ENCODE measurements at places on chromosomes 4 and X.

DNA sequence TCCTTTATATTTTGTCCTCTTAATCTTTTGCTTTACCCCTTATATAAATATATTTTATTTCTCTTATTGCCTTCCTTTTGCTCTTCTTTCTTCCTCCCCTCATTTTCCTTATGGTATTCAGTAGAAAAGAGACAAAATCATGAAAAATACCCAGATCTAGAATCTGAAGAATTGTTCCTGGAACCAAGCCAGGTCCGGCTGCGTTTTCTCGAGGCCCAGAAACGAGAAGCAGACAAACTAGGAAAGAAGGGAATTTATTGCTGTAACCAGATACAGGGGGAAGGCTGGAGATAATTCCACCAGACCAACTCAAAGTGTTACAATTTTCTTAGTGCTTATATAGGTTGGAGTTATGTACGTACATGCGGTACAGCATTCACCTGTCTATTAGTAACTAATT lies 328.7 kb downstream of the GABRG1 start:
- no peak for DNase-seq

GRCh38 chr4:40682290-40683101 lies 52.8 kb upstream of the RBM47 start:
- DNase-seq, result no peak

DNA sequence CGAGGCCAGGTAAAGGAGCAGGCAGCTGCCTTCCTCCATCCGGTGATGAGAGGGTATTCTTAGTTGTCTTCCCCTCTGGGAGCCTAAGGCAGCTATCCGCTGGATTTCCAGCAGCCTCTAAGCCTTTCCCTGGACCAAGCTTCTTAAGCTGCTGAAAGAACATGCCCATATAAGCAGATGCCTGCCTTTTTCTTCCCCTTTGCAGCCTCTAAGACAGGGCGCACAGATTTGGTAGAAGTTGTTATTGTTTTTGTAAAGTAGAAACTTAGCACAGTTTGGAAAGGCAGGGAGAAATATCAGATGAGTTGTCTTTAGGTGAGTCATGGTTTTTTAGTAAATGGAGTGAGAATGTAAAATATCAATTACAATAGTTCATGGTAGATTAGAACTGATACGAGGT lies 210.8 kb downstream of the ARHGAP10 start:
- DNase-seq, result no peak

DNA sequence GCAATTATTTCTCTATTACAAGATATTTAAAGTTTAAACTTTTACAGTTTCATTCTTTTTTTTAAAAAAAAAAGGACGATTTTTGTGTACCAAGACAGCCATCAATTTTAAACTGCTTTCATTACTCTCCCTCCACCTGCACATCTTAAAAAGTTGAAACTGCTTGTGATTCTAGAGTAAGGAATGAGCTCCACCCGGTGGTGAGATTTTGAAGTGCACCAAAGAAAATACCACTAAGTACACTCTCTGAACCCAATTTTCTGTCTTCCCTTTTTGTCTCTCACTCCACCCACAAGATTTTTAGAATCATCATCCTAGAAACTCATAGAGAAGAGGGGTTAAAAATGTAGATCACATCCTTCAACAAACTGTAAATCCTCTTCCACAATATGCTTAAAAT lies 91.3 kb upstream of the WDR44 start:
- no peak for DNase-seq

DNA sequence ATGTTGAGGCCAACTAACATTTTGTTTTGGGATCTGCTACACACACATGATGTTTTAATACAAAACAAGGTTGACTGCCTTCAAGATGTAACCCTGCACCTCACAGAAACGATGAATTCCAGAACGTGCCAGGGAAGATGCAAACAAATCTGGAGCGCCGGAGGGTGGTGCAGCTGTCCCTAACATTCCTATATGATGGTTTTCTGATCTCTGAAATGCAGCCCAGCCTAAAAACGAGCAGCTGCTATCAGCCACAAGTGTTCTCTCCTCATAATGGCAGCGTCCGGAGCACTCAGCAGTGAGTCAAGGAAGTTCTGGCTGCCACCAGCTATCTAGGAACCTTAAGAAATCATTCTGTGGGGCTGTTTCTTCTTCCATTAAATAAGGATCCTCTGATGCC lies 333.4 kb downstream of the NR3C2 start:
- DNase-seq, result no peak

- no peak for DNase-seq
These were observed 2.2 kb downstream of the MAMLD1 start for GRCh38 chrX:150365051-150365989.

- DNase-seq, result no peak
These were observed 264.6 kb upstream of the HAND2 start for GRCh38 chr4:173794662-173795061.

- DNase-seq, result no peak
These were observed 8.3 kb upstream of the HAND2 start for GRCh38 chr4:173538148-173538908.

GRCh38 chr4:147139455-147140198 lies 194.0 kb upstream of the TTC29 start:
- no peak for DNase-seq

DNA sequence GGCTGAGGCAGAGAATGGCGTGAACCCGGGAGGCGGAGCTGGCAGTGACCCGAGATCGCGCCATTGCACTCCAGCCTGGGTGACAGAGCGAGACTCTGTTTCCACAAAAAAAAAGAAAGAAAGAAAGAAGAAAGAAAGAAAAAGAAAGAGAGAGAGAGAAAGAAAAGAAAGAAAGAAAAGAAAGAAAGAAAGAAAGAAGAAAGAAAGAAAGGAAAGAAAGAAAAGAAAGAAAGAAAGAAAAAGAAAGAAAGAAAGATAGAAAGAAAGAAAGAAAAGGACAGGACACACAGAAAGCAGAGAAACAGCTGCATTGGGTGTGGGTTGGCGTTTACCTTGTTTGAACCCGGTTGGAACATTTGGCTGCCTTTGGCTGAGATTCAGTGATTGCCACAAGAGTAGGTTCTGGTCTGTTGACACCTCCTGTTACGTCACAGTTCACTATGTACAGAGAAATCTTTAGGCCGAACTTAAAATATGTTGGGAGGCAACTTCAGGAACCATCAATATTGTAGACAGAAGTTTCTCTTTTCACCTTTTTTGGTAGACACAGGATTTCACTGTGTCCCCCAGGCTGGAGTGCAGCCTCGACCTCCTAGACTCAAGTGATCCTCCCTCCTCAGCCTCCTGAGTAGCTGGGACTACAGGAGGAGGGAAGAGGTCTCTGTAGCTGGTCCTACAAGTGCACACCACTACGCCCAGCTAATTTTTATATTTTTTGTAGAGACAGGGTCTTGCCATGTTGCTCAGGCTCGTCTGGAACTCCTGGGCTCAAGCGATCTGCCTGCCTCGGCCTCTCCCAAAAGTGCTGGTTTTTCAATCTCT lies 16.3 kb upstream of the PLCXD1 start:
- no peak for DNase-seq

DNA sequence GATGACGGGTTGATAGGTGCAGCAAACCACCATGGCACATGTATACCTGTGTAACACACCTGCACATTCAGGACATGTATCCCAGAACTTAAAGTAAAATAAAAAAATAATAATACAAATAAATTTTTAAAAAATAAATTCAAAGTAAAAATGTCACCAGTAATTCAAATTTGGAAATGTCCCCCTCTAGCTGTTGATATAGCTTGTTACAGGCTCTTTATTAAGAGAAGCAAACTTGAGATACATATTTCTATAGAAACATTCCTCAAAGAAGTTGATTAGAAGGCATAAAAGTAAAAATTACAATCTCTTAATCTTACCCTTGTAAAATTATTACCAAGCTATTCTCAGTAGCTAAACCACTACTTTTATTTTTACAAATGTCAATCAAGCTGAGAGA lies 1397.0 kb downstream of the FAM133A start:
- DNase-seq, result no peak

DNA sequence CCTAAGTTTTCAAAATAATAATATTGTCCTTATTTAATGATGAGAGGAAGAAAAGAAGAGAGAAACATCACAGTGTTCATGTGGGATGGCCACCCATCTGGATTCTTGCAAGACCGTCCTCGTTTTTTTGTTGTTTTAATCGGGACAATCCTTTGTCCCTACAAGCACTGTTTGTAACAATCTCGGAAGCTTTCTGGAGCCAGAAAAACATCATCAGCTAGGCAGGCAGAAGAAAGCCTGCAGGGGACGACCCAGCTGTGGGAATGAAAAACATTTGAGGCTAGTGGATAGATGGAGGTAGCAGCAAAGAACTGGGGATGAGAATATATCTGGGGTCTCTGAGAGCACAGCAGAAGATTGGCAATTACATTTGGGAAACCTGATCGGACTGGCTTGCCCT lies 105.6 kb downstream of the DKK2 start:
- no peak for DNase-seq

GRCh38 chr4:87388901-87389300 lies 2.1 kb downstream of the HSD17B11 start:
- DNase-seq, result no peak

GRCh38 chr4:98496152-98496845 lies 162.1 kb downstream of the TSPAN5 start:
- DNase-seq, result no peak

DNA sequence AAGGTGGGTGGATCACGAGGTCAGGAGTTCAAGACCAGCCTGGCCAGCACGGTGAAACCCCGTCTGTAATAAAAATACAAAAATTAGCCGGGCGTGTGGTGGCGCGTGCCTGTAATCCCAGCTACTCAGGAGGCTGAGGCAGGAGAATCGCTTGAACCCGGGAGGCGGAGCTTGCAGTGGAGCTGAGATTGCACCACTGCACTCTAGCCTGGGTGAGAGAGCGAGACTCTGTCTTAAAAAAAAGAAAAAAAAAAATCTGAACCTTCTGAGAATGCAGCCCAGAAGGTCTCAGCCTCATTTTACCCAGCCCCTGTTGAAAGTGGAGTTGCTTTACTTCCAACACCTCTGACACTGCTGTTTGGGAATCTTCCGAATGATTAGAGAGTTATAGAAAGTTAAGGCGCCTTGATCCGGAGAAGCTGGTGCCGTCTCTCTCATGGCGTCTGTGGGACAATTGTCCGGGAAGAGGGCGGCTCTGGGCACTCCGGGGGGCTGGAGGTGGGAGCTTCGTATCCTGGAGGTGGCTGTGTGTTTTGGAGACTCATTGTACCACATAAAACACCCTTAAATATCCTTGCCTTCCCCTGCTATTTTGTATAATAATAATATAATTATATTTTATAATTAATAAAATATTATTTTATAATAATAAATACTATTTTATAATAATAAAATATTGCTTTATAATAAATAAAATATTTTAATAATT lies 92.7 kb upstream of the PPP2R3B start:
- no peak for DNase-seq

- no peak for DNase-seq
These were observed 763 bp downstream of the ASB9 start for GRCh38 chrX:15269120-15269519.

GRCh38 chrX:113594123-113594841 lies 753.7 kb upstream of the AMOT start:
- no peak for DNase-seq

DNA sequence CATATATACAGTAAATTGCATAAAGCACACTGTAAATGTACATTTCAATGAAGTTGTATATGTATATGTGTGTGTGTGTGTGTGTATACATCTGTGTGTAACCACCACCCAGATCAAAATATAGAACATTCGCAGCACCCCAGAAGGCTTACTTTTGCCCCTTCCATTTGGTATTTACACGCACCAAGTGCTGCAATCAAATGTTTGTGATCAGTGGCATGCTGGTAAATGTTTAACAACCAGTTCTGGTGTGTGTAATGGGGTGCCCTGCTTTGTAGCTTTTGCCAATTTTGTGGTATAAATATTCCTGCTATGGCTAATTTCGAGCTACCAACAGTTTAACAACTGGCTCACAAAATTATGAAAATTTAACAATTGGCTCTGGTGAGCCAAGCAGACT lies 101.3 kb downstream of the RTL5 start:
- DNase-seq, result no peak

DNA sequence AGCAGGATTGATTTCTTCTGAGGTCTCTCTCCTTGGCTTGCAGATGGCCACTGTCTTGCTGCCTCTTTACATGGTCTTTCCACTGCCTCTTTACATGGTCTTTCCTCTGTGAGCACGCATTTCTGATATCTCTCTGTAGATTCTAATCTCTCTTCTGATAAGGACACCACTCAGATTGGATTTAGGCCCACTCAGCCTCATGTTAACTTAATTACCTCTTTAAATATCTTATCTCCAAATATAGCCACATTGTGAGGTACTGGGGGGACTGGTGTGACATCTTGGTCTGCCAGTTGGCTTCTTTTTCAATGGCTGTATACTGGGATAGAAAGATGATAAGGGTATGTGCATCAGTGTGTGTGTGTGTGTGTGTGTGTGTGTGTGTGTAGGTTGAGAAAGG lies 153.7 kb downstream of the AWAT2 start:
- DNase-seq, result no peak

- no peak for DNase-seq
These were observed 38.1 kb downstream of the LAMTOR3 start for GRCh38 chr4:99856166-99856565.

DNA sequence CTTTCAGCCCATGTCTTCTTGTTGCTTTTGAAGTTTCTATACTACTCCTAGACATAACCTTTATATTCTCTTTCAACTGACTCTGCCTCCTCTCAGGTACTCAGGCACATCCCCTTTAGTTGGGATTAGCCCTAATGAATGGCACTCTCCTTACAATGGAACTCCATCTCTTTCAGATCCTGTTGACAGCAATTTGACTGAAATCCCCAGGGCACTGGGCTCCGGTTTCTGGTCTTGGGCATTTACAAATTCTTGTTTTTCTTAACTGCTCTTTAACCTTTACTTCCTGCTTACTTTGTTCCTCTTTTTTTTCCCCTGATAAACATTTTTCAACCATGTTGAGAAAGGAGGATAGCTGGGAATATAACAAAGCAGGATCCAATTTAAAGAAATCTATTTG lies 68.9 kb downstream of the ENOX2 start:
- no peak for DNase-seq

DNA sequence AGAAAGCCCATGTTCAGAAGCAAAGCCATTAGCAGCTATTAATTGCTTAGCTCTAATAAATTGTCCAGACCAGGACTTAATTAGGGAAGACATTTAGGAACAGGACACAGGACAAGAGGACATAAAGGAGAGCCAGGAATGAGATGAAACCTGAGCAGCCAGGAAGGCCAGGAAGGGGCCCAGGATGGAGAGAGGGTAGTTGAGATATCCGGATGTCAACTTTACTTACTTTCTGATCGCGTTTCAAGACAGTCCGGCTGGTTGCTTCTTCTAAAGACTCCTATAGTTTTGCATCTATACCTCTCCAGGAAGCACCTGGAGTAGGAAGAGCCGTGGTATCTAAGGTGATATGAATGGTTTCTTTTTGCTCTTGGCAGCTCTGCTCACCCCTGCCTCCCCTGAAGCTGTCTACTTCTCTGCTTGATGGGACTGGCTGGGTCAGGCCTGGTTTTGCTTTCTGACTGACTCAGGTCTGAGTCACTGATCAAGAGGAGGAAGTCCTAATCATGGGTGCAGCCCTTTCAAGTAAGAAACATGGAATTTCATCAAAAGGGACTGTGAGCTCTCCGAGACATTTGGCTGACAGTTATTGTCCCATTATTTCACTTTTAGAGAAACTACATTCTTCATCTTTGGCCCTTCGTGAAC lies 733.3 kb downstream of the RPA4 start:
- no peak for DNase-seq

All from activated CD8-positive, alpha-beta memory T cell treated with anti-CD3 and anti-CD28 coated beads for 1 hour (primary cell).